ENCODE measurements at places on chromosomes 6 and 20.

DNA sequence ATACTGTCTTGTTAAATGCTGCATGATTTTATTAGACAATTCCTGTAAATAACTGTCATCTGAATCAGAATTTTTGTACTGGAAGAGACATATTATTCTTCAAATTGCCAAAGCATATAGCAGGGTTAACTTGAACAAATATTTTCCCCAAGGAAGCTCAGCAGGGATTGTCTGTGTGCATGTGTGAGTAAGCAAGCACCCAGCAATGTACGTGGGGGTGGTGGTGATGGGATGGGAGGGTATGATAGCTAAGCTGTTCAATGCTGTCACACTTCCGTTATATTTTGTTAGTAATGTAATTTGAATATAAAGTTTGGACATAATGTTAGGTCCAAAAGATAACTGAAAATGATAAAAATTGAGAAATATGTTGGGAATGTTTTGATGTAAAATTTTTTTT, 118.1 kb downstream of the MYB start:
- DNase-seq: no peak

DNA sequence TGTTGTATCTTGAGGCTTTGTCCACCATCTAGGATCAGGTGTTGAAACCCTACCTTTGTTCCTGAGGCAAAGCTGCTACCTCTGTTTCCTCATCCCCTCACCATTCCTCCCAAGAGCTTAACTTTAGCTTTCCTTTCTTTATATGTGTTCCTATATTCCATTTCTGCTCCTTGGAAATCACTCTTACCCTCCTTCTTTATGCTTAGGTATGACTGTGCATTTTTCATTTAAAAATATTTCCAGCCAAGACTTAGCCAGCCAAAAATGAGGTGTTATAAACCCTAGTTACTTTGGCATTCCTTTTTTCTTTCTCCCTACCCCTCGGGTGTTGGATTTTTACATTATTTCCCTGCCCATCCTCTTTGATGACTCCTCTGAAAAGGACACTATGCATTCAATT, 57.7 kb downstream of the TSBP1 start:
- no peak for DNase-seq

DNA sequence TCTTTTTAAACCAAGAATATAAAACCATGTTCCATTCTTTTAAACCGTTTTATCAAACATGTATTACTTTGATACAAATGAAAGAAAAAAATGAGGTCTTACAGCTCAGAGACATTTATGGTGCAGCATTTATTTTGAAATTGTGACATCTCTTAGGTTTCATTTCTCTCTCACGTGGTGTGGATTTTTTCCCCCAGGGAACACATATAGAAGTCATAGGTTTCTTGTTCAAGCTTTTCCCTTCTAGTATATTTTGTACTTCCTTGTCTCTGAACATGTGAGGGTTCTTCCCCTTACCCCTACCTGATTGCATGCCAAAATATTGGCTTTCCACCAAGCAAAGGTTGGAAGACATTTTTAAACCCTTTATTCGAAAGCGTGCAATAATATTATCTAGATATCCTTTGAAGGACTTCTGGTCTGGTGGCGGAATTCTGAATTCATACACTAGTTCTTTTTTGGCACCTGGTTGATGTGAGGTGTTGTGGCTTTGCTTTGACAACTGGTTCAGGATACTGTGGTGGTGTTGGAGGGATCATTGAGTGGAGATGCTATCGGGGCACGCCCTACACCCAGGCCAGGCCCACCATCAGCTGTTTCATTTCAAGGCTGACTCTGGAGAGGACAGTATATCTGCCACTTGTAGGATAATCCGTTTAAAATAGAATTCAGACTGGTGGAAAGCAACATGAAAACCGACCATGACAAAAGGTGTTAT, 5.6 kb upstream of the FAM50B start:
- no peak for DNase-seq

- DNase-seq: no peak
Observed at GRCh38 chr6:108211671-108212070, 45.8 kb downstream of the NR2E1 start.

DNA sequence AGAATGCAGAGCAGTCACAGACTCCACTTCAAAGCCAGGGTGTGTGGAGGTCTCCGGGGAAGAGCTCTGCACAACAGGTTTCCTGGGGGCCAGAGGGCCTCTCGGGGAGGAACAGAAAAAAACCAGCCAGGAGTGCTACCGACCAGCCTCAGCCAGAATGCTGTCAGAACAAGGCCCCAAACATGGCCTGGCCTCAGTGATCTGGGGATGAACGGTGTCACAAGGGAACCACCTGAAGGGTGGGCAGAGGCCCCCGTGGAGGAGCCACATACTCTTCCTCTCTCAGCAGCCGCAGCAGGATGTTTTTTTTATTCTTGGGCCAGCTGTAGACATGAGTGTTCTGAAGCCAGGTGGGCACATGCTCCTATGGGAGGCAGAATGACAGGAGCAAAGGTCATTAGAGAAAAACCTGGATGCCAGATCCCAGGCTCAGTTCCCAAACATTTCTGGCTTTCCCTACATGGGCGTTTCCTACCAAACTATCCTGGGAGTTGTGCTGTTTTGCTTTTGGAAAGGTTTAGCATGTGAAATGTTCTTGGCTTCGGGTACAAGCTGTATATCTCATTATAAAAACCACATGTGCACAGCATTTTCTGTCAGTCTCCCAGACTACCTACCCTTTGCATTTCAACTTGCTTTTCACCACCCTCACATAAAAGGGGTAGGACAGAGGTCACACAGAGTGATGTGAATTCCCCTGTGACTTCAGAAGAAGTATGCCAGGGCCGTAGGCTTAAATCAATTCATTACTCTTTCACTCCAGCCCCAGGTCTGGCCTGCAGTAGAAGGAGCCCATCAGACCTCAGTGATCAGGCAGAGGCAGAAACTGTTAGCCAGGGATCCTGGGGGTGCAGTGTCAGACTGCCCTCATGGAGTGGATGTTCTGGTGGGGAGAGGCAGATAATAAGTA, 46.2 kb downstream of the TRAF3IP2 start:
- no peak for DNase-seq

- DNase-seq: no peak
Observed at GRCh38 chr20:10322073-10323012, 103.7 kb downstream of the SNAP25 start.

- no peak for DNase-seq
Observed at GRCh38 chr6:146753306-146753705, 154.5 kb downstream of the ADGB start.

DNA sequence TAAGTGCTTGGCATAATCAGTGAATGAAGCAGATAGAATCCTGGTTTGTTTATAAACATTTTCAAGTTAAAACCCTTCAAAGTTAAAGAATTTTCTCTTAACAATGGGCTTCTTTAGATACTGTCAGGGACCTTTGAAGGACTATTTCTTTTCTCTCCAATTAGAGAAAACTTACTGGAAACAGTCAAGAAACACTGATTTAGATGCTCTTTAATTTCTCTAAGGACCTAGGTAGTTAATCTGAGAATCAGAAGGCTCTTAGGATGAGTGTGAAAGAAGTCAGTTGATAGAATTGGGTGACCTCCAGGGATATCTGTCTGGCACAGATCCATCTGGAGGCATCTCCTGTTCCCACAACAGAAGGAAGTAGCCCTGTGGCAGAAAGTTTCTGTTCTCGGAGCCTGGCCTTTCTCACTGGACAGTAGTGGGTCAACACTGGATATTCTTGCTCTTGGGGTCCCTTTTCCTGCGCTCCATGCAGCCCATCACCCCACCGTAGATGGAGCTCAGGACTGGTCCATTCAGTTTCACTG, 22.5 kb downstream of the KIAA0408 start:
- no peak for DNase-seq

DNA sequence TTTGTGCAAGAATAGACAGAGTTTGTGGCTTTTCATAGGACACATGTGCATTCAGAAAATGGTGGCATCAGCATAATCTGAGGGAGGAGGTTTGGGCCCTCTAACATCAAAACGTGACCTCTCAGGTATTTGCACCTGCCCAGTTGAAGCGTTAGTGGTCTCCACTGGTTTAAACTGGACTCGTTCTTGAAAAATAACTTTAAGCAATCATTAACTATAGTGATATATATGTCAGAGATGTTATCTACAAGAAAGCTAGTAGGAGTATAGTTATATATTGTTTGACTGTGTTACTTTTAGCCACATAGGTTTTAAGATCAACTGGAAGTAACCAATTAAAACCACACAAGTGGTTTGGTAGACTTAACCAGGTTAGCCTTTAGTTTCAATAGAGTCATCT, 607.4 kb downstream of the MAFB start:
- no peak for DNase-seq

DNA sequence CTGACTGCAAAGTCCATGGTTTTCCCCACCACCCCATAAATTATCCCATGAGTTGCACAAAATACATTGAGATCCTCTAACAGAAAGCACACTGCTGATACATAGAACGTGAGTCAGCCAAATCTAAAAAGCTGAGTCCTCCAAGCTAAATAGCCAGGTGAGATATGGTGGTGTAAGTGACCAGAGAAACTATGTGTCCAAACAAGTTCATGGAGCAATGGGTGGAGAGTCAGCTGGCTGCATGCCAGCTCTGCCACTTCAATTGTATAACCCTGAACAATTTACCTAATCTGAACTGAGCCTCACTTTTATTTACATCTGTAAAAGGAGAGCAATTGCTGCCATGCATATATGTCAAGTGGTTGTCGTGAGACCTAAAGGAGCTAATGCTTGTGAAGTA, 9.7 kb downstream of the SNAP25 start:
- DNase-seq: no peak

- DNase-seq: no peak
Observed at GRCh38 chr20:44361021-44361420, 5.5 kb downstream of the HNF4A start.

DNA sequence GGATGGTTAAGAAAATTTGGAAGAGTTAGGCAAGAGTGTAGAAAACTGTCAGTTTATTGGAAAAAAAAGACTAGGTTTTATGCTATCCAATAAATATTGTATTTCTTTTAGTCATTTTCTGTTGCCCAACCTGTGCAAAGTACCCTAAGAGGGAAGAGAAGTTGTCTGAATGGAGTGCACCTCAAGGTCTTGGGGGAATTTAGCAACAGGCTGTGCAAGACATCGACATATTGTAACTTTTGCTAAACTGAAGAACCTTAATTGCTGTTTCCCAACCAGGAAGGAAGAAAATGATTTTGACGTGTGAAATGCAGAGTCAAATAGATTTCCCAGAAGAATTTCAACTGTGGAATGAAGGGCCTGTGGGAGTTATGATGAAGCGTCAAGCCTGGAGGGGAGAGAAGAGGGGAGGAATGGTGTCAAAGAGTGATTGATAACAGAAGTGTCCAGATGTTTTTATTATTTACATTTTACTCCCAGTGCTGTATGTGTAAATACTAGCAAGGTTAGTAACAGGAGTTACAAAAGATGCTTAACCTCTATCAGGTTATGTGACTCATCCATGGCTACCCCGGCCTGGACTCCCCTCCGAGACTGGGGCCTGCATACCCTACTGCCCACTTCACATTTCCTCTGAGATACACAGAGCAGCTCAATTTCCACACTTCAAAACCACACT, 246.8 kb downstream of the MYLK4 start:
- DNase-seq: no peak

- no peak for DNase-seq
Observed at GRCh38 chr6:88059191-88059590, 11.6 kb downstream of the SPACA1 start.

DNA sequence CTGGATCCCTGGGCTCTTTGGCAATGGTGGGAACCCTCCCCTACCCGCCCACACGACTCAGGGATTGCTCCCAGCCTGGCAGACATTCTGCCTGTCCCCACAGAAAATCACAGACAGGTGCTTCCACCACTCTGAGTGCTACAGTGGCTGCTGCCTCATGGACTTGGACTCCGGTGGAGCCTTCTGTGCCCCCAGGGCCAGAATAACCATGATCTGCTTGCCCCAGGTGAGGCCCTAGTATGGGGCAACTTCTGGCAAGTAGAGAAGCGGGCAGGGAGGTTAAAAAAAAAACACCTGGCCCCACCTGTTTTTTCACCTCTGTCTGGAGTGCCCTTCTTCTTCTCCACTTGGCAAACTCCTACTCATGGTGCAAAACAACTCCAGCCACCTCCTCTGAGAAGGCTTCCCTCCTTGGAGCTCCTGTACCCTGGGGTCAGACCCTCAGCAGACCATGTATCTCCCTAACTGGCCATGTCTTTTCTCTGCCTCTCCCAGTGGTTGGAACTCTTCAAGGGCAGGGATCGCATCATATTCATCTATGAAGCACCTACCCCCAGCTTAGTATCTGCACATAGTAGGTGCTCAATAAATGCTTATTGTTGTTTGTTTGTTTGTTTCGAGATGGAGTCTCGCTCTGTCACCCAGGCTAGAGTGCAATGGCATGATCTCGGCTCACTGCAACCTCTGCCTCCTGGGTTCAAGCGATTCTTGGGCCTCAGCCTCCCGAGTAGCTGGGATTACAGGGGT, 1.1 kb downstream of the CLPSL2 start:
- DNase-seq: no peak

DNA sequence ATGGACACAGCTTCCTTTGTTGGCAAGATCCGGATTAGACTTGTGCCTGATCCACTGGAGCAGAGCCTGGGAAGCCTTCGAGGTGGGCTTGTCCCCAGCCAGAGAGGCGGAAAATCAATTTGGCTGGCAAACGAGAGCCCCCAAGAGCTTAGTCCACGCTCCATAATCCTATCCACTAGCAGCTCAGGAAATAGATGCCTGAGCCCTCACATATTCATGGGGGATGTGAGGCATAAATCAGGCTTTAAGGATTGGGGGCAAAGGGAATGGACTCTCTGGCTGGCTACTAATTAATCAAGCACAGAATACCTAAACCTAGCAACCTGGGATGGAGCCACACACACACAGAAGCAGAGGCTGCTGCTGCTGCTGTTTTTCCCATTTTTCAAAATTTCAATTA, 137.9 kb downstream of the PKHD1 start:
- no peak for DNase-seq

GRCh38 chr20:3814928-3815495, 5.3 kb upstream of the AP5S1 start:
- DNase-seq: no peak

DNA sequence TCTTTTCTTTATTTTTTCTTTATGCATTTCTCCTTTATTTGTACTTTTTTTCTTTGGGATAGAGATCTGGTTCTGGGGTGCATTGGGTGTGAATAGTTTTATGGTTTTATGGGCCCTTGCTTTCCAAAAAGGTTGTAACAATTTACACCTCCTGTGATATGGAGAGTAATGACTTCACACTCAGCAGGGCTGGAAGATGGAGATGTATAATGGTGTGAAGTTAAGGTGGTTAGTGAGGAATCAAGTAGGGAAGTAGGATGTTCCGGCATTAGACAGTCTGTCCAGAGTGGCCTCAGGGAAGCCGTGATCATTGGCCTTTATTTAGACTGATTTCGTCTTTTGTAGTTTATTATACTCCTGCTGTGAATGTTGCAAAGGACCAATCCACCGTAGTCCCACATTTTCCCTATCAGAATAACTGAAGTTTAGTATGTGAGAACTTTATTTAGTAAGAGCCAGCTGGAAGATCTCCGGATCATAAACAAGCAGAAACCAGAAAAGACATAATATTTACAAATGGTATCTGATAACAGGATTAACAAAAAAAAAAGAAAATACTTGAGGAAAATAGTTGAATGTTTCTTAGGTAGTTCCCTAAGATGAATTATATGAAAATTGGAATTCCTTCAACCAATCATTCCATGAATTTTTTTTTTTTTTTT, 255.5 kb downstream of the TBC1D7 start:
- DNase-seq: no peak
